ENCODE measurements at places on chromosomes 7 and 10.

GRCh38 chr7:149228831-149229471 lies 10.5 kb upstream of the ZNF212 start:
- no peak for DNase-seq

GRCh38 chr7:150402671-150403321 lies 23.7 kb downstream of the ZNF775 start:
- DNase-seq: no peak

DNA sequence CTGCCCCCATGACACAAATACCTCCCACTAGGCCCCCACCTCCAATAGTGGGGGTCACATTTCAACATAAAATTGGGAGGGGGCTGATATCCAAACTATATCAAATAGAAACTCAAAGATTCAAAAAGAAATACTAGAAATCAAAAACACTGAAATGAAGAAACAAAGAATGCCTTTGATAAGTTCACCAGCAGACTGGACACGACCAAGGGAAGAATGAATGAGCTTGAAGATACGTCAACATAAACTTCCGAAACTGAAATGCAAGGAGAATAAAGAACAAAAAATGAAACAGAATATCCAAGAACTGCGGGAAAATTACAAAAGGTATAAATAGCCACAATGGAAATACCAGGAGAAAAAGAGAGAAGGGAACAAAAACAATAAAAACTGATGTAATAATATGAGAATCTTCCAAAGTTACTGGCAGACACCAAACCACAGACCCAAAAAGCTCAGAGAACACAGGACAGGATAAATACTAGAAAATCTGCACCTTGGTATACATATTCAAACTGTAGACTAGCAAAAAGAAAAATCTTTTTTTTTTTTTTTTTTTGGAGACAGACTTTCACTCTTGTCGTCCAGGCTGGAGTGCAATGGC lies 49.5 kb downstream of the BRI3 start:
- no peak for DNase-seq

- no peak for DNase-seq
These were observed 281.7 kb downstream of the MTERF1 start for GRCh38 chr7:91598791-91599190.

DNA sequence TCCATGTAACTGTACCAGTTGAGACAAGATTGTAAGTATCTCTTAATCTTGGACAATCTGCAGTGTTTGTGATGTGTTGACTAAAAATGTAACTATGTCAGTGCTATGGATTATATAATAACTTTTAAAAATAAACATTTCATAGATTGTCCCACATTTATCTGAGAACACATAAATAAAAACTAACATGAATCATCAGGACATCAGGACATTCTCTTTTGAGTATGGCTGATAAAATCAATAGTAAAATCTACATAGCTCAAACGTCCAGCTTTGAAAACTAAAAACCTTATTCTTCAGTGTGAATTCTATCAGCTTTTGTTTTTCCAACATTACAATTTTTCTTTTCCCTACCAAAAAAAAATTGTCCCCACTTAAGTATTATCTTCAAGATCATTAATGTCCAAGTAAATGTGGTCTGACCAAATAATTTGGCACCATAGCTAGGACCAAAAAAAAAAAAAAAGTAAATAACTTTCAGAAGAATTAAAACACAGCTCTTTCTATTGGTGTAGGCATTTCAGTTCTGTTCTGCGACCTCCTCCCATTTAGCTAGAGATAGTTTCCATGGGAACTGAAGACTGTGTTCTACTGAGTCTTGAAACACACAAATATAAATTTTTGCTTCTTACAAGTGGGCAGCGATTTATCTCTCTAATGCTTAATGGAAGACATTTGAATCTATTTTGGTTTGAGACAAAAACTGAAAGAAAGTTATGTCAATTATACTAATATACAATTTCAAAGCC lies 123.0 kb upstream of the SGCE start:
- DNase-seq: no peak

DNA sequence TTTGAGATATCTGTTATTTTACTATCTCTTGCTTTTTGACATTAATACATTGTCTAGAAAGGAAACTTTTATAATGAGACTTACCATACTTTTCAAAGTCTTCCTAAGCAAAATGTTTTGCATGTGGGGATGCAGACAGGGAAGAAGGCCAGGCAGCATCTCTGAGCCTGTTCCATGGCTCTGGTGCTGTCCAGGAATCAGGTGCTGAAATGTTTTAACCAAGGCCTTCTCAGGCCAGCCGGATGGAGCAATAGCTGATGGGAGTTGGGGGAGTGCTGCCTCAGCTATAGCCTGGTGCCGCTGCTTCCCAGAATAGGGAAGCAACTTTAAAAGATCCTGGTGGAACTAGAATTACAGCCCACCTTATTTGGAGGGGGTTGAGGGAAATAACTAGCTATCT lies 38.5 kb downstream of the CRTAC1 start:
- no peak for DNase-seq

GRCh38 chr10:132979491-132980425 lies 37.4 kb upstream of the CFAP46 start:
- DNase-seq: no peak

DNA sequence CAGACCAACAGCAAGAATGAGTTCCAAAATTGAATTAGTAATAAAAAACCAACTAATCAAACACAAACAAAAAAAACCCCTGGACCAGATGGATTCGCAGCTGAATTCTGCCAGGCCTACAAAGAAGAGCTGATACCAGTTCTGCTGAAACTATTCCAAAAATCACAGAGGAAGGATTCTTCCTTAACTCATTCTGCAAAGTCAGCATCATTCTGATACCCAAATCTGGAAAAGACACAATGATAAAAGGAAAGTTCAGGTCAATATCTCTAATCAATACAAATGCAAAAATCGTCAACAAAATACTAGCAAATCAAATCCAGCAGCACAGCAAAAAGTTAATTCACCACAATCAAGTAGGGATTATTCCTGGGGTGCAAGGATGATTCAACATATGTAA lies 6.1 kb upstream of the ABCA13 start:
- no peak for DNase-seq

DNA sequence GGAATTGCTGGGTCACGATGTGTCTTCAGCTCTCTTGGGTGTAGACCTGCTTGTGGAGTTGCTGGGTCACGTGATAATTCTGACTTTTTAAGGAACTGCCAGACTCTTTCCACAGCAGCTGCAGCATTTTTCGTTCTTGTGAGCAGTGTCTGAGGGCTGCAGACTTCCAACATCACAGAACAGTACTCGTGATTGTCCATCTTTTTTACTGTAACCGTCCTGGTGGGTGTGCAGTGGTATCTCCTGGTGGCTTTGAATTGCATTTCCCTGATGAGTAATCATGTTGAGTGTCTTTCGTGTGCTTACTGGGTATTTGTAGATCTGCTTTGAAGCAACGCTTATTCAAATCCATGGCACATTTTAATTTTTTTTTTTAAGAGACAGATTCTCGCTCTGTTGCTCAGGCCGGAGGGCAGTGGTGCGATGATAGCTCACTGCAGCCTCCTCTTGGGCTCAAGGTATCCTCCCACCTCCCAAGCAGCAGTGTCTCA lies 22.7 kb downstream of the INPP5A start:
- no peak for DNase-seq

Measured in T1000 (cell line).